ENCODE measurements at places on chromosomes 1 and 21.

- H3K27ac ChIP-seq = no peak overlapping the region
- no peak overlapping the region for H3K4me3 ChIP-seq
- no peaks in the 10 kb centered on the region for H3K36me3 ChIP-seq
- DNase-seq = no peak
- H3K4me1 ChIP-seq = no peaks in the 10 kb centered on the region
These were observed 364.2 kb upstream of the VAMP3 start for GRCh38 chr1:7406641-7407543.

DNA sequence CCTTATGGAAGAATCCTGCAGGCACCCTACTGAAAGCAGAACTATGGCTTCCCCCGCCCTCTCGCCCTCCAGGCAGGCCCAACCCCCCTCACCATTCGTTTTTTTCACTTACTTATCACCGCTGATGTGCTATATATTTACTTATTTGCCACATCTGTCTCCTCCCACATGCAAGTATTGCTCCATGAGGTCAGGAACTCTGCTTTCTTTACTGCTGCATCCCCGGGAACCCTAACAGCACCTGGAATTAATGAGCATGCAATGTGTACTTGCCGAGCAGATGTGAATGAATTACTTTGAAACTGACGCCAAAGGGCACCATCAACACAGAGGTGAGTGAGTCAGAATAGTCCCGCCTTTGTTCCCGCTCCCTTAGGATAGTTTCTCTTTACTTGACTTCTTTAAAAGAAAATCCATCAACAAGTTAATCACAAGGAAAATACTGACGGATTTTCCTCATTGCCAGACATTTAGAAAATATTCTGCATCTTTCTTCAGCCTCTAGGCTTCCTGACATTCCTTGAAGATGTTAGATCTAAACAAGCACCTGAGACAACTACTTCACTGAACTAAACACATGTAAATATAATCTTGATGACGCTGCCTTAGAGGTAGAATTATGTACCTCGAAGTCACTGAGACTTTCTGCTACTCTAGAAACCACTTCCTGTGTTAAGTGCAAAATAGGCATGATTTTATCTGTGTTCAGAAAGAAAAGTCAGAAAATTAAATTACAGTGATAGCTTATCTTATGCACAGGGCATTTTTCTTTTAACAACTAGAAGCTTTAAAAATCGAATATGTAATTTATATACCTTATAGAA, 17.5 kb upstream of the RAB4A start:
- no peaks in the 10 kb centered on the region for H3K36me3 ChIP-seq
- DNase-seq = peak; percentile 87
- H3K4me3 ChIP-seq = no peak overlapping the region

DNA sequence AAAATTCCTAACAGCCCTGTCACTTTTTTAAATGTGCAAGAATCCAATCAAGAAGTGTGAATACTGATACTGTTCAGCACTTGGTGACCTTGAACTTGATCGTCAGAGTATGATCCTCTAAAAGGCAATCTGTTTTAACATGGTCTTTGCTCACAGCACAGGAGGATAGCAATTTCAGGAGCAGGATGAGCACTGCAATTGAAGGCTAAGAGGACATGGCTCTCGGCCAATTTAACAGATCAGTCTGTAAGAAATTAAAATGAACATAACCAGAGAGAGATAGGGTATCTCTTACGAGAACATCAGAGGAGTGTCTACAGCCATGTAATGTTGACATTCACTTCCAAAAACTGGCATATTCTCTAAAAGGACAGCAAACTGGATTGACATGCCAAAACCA, 243.1 kb downstream of the LTN1 start:
- no peak overlapping the region for H3K27ac ChIP-seq
- H3K4me1 ChIP-seq = no peaks in the 10 kb centered on the region
- H3K36me3 ChIP-seq = no peaks in the 10 kb centered on the region
- DNase-seq = no peak

GRCh38 chr1:218755128-218755527, 410.0 kb downstream of the TGFB2 start:
- H3K4me3 ChIP-seq = no peak overlapping the region
- no peaks in the 10 kb centered on the region for H3K4me1 ChIP-seq
- no peak for DNase-seq
- no peaks in the 10 kb centered on the region for H3K36me3 ChIP-seq

GRCh38 chr1:41608211-41608610, 123.7 kb upstream of the EDN2 start:
- no peak overlapping the region for H3K4me3 ChIP-seq
- no peak for DNase-seq
- H3K27ac ChIP-seq = no peak overlapping the region
- no peaks in the 10 kb centered on the region for H3K36me3 ChIP-seq
- H3K4me1 ChIP-seq = no peaks in the 10 kb centered on the region

DNA sequence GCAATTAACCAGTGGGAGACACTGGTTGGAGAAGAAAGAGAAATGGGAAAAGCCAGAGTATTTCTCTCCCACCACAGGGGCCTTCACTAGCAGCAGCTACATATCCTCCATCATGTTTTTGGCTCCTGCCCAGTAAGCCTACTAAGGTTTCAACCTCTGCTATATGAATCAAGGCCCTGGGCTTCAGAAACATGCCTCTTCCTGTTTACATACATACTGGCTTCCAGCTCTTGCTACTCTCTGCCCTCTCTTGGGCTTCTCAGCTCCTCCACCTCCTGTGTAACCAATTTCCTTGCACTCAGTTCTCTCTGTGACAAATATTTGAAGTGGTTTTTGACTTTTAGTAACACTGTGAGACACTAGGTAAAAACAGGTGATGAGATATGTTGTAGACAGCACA, 80.8 kb downstream of the LRRC7 start:
- peak; percentile 33 for DNase-seq
- H3K4me1 ChIP-seq = no peaks in the 10 kb centered on the region
- H3K36me3 ChIP-seq = no peaks in the 10 kb centered on the region
- H3K27me3 ChIP-seq = no peaks in the 10 kb centered on the region
- no peak overlapping the region for H3K27ac ChIP-seq
- no peak overlapping the region for H3K4me3 ChIP-seq

GRCh38 chr1:228000836-228001563, 5.8 kb upstream of the WNT3A start:
- H3K4me3 ChIP-seq = no peak overlapping the region
- peaks cover 17% of the 10 kb centered on the region for H3K27me3 ChIP-seq
- H3K4me1 ChIP-seq = no peaks in the 10 kb centered on the region

GRCh38 chr1:192812420-192813209, 3.8 kb downstream of the RGS2 start:
- no peaks in the 10 kb centered on the region for H3K27me3 ChIP-seq
- H3K27ac ChIP-seq = no peak overlapping the region
- H3K36me3 ChIP-seq = peaks cover 5% of the 10 kb centered on the region
- H3K4me1 ChIP-seq = no peaks in the 10 kb centered on the region
- DNase-seq = no peak
- H3K4me3 ChIP-seq = no peak overlapping the region

- H3K4me3 ChIP-seq = no peak overlapping the region
- H3K36me3 ChIP-seq = no peaks in the 10 kb centered on the region
- no peaks in the 10 kb centered on the region for H3K4me1 ChIP-seq
- no peak for DNase-seq
- no peak overlapping the region for H3K27ac ChIP-seq
These were observed 1712.5 kb downstream of the NCAM2 start for GRCh38 chr21:22710721-22711120.

DNA sequence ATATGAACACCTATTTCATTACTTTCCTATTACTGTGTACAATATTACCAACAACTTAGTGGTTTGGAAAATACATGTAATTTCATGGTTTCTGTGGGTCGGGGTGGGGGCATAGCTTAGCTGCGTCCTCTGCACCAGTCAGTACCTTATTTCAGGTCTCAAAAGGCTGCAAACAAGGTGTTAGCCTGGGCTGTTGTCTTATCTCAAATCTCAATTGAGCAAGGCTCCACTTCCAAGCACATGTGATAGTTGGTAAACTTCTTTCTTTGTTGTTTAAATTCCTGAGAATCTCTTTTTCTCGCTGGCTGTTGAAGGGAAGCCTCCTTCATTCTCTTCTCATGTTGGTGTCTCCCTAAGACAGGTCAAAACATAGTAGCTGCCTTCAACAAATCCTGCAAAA, 485.4 kb downstream of the AMY1C start:
- H3K27me3 ChIP-seq = no peaks in the 10 kb centered on the region
- no peaks in the 10 kb centered on the region for H3K36me3 ChIP-seq
- no peaks in the 10 kb centered on the region for H3K4me1 ChIP-seq
- no peak for DNase-seq
- H3K4me3 ChIP-seq = no peak overlapping the region
- H3K27ac ChIP-seq = no peak overlapping the region

DNA sequence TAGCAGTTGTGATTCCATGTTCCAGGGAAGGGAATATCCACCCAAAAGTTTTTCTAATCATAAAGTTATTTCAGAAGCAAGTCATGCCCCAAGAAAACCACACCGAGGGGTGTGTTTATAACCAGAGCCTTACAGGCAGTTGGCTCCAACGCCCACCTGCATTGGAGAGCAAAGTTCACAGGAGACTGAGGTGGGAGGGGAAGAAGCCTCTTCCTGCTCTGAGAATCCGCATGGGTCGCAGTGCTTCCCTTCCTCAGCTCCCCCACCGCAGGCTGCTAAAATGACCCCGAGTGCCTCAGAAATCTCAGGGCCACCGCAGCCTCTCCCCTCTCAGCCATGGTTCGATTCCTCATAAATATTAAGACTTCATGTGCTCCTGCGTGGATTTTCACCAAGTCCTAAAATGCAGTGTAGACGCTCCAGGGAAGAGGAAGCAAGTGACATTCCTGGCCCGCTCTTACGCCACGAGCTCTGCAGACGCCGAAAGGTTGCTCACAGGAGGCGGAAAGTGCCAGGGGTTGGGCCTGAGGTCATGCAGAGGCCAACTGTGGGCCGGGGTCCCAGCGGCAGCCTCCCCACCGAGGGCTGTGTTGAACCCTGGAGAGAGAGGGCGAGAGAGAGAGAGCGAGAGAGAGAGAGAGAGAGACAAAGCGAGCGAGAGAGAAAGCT, 13.4 kb upstream of the SPSB1 start:
- no peaks in the 10 kb centered on the region for H3K27me3 ChIP-seq

GRCh38 chr21:31750843-31751242, 18.9 kb upstream of the SCAF4 start:
- no peak overlapping the region for H3K27ac ChIP-seq
- H3K4me3 ChIP-seq = no peak overlapping the region
- H3K36me3 ChIP-seq = no peaks in the 10 kb centered on the region
- H3K4me1 ChIP-seq = no peaks in the 10 kb centered on the region
